Skeletal muscle tissue (tissue), 5 donors: ENCODE measurements at places on chromosomes 11 and 22. TPM values are rescaled to one million over a fixed set of nuclear protein-coding genes. Genes with fewer than 3 reads are reported as not detected.

Gene TRIM22
- 13.0 TPM for total RNA-seq

Gene TCN1
- 1.6 TPM for total RNA-seq

Gene FGF19
- total RNA-seq, result not detected

Gene CRYBB3
- total RNA-seq, result not detected

Gene CARD18
- total RNA-seq, result not detected

Gene ARFGAP2
- 105 TPM for total RNA-seq

Gene RBMXL2
- total RNA-seq, result not detected

Gene TSGA10IP
- total RNA-seq, result not detected

Gene ADAMTS15
- 15.7 TPM for total RNA-seq

Gene LRP4
- 8.9 TPM for total RNA-seq

Gene RAG2
- total RNA-seq, result not detected

Gene PITPNB
- total RNA-seq, result 36.5 TPM

Gene C11orf91
- not detected for total RNA-seq

Gene NAT10
- 15.7 TPM for total RNA-seq

Gene ELFN2
- under 0.01 TPM for total RNA-seq

Gene SLC22A6
- not detected for total RNA-seq

Gene NRGN
- not detected for total RNA-seq

Gene IZUMO1R
- total RNA-seq, result not detected

Gene NXPE4
- not detected for total RNA-seq

Gene KCNJ1
- not detected for total RNA-seq

Gene SERPING1
- 15.1 TPM for total RNA-seq

Gene PDE2A
- total RNA-seq, result 12.0 TPM

Gene PCNX3
- 4.7 TPM for total RNA-seq

Gene GLB1L2
- total RNA-seq, result 1.0 TPM

Gene POU2AF1
- total RNA-seq, result not detected

Gene C1QTNF6
- 6.3 TPM for total RNA-seq

Gene OR5P2
- total RNA-seq, result not detected
